ENCODE measurements at places on chromosomes 16 and 17.

DNA sequence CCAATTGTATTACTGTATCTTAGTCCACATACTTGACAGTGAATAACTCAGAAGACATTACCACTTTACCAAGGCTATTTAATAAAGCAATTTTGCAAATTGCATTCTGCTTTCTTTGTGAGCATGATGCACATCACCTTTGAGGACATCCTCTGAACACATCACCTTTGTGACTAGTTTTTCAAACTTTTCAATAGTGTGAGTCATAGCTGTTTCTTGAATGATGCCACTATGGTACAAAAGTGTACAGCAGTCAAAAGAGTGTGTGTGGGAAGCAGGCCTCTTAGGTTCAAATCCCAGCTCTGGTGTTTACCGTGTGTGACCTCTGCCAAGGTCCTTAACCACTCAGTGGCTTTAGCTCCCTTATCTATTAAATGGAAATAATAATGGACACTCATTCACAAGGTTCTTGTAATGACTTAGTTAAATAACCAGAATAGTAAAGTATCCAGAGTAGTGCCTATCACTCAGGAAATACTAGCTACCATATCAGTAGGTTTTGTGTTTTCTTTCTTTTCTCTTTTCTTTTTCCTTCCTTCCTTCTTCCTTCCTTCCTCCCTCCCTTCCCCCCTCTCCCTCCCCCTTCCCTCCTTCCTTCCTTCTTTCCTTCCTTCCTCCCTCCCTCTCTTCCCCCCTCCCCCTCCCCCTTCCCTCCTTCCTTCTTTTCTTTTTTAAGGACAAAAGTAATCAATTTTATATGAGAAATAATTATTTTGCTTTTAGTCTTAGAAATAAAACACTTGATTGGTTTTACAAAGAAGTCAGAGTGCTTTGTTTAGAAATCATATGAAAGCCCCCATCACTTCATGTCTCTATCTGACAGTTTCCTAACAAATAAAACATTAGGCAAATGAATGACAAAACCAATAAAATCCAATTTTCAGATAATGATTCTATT lies 178.9 kb downstream of the MYO1D start:
- DNase-seq: no peak

GRCh38 chr17:80109713-80110446 lies 8.5 kb downstream of the GAA start:
- no peak for DNase-seq

- DNase-seq: no peak
Measured at GRCh38 chr16:62477796-62478195, 441.6 kb upstream of the CDH8 start.

DNA sequence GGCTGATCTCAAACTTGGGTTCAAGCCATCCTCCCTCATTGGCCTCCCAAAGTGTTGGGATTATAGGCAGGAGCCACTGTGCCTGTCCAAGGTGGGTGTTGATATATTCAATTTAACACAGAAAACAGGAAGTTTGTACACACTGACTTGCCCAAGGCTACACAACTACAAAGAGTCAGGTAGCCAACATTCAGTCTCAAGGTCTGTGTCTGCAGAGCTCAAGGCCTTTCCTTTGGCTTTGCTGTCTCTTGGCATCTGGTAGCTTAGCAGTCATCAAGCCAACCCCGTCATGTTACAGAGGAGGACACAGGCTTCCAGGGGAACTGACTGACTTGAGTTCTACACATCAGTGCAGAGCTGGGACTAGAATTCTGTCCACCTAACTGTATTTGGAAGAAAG lies 11.9 kb upstream of the MEFV start:
- DNase-seq: no peak

DNA sequence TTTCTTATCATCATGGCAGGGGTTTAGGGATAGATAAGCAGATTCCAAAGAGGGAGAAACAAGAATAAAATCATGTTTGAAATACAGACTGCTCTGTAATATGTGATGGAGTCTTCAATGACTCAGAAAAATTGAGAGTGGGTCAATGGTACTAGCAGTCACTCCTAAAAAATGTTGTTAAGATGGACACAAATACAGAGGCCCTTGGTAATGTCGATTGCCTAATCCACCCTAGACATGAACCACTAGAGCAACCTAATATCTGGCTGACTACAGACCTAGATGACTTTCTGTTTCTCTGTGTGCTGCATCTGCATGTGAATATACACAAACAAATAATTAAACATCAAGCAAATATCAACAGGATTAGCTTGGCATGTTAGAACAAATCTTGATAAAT lies 135.8 kb downstream of the CDH8 start:
- no peak for DNase-seq

GRCh38 chr17:17354560-17355349 lies 51.6 kb downstream of the NT5M start:
- peak; percentile 60 for DNase-seq

GRCh38 chr16:32116080-32116479 lies 137.0 kb upstream of the TP53TG3D start:
- no peak for DNase-seq

DNA sequence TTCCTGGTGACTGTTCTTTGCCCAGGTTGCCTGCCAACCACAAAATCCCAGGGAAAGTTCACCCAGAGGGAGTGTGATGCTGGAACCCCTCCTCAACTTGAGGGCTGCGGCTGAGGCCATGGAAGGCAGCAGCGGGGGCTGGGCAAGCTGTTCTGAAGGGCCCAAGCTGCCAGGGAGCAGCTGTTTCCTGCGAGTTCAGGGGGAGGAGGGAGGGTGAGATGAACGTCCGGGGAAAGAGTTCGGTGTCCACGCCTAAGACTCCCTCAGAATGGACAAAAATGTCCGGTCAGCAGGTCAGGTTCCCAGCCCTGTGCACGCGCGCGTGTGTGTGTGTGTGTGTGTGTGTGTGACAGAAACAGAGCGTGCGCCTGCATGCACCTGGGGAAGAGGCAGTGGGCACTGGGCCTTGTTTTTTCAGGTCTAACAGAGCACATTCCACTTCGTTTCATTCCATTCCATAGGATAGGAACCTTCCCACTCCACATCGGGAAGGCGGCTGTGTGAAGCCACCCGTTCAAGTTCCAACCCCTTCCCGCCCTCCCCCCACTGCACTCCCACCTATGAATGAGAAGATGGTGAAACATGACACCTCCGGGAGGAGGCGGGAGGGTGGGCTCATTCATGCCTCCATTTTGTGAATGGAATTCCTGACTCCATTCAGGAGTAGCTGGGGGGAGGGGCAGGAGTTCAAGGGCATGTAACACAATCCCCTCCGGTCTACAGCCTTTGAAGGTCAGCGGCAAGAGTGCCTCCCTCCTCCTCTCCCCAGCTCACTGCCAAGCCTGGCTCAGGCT lies 15.7 kb downstream of the ETV4 start:
- DNase-seq: peak; percentile 94

DNA sequence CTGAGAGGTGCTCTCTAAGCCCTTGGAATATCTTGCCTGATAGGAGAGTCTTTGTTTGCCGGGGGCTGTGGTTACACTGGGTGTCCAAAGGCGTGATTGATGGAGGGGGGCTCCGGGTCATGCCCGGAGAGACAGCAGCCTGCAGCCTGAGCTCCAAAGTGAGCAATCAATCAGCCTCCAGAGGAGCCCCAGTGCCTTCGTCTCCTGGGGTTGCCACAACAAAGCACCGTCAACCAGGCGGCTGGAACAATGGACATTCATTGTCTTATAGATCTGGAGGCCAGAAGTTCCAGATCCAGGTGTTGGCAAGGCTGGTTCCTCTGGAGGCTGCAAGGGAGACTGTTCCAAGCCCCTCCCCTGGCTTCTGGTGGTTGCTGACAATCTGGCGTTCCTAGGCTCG lies 24.0 kb upstream of the GINS2 start:
- DNase-seq: no peak

DNA sequence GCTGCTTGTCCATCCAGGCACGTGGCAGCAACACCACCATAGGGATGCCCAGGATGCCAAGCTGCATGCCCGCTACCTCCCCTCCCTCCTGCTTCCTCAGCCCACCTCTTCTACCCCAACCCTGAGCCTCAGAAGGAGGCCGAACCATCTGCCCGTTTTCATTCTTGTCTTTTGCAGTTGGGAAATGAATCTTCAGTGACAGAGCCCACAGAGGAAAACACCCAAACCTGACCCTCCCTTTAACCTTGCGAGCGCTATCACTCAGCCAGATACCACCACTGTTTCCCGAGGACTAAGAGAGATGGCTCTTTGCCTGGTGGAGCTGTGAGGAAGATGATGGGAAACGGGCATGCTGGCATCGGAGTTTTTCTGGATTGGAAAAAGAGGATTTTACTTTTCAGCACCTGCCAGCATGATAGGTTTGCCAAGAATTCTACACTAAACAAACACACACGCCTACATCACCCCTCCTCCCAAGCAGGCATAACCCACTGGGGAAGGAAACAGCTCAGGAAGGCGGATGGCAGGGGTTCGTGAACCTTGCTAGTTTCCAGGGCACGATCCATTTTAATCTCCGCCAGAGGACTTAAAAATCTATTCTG lies 457.4 kb downstream of the SLC39A11 start:
- DNase-seq: no peak

DNA sequence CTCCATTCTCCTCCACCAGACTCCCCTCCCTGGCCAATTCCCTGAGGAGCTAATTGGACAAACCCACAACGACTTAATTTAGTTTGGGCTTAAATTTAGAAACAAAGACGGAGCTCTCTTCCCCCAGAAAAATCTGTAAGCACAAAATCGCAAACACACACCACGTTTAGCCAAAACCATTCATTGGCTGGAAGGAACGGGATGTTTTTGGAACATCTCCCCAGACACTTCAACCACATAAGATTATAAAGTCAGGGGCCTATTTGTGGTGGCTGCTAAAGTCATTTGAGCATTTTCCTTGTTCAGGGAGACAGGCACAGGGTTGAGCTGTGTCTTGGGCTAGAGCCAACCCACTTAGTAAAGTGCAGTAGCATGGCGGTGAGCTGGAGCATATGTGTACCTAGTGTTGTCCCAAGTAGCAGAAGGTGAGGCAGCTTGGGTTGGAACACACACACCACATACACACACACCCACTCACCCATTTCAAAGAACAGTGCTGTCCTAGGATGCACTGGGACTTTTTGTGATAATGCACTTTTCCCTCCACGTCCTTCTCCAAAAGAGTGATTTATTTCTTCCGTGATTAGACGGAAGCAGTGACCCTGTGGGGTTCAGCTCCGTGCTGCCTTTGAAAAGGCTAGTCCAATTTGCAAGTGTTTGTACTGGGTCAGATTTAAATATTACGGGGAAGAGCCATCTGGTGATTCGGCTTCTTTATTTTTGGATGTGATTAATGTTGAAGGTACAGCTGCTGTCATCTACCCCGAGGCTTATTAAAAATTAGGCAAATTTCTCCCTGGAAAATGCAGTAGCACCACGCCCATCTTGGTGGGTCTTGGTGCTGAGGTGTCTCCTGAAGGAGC lies 32.2 kb downstream of the ELAC2 start:
- DNase-seq: no peak

- no peak for DNase-seq
Measured at GRCh38 chr16:20026361-20027072, 47.2 kb downstream of the GPR139 start.

- no peak for DNase-seq
Measured at GRCh38 chr17:57170866-57171265, 85.5 kb upstream of the MSI2 start.

DNA sequence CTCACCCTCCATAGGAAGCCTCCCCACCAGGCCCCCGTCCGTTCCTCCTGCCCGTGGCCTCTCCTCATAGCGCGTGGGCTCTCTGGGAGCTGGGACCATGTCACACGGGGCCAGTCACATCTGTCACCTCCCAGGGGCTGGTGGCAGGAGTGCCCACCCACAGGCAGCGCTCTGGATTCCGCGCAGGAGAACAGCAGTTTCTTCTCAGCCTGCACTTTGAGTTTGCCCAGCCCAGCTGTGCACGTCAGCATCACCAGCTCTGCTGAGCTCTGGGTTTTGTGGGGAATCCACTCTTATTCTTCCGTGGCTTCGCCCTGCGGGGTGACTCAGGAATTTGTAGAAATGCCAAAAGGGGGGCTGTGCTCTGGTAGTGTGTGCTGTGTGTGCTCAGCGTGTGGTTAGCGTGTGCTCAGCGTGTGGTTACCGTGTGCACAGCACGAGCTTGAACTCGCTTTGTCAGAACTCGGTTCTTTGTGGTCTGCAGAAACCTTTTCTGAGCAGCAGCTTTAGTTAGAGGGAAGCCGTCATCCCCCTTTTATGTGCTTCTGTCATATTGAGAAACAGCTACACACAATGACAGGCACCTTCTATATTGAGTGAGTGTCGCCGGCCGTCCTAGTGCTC lies 3.2 kb downstream of the ACSF3 start:
- no peak for DNase-seq

Measured in right lung (tissue), 10 donors.